Activated CD4-positive, alpha-beta T cell treated with anti-CD3 and anti-CD28 coated beads, Interleukin-2, amount 50 U/mL, for 1 hour (primary cell): ENCODE measurements at places on chromosomes 4 and X.

DNA sequence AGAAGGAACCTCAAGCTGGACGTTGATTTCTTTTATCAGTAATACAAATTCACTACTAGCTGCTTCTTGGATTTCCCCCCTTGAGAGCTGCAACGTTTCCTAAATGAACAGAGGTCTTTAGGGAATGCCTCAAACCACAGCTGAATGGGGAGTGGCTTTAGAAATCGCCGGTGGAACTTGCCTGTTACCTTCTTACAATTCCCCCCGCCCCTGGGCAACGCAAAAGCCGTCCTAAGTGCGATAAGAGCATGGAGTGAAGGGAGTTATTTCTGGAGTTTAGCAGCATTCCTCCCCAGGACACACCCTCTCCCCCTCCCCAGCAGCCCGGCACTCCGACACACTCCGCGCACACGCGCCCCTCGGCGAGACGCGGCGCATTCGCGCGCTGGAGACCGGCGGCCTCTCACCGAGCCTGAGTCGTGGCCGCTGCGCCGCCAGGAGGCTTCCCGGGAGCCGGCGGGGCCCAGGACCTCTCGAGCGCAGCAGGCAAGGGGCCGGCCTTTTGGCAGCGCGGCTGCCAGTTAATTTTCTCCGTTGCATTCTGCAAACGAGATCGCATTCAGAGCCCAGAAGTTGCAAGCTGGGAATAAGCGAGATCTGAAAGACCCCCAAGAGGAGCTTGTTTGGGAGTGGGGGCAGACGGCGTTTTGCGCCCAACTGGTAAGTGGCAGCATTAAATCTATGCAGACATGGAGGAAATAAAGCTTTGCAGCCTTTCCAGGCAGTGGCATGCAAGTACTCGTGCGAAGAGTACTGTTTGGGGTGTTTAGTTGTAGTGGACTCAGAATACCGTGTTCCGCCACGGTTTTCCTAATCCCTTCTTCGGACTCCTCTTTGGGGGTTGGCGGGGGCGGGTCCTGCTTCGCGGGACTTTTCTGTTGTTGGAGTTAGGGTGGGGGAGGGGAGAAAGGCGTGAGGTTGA is 134.7 kb downstream of the PALLD start:
- DNase-seq = no peak

DNA sequence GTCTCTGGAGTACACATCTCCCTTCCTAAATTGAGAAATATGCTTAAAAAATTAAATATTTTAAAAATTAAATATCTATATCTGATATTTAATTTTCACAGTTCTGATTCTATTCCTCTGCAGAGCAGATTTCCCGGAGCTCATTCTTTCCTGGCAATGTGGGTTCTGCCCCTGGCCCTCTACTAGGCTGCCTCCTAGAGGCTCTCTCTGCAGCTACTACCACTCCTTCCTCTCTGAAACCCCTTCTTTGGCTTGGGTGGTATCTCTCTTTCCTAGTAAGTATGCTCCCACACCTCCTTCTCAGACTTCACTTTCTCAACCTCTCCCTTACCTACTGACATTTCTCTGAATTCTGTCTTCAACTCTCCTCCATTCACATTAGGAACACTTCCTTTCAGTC is 45.3 kb downstream of the RPGR start:
- no peak for DNase-seq

GRCh38 chr4:183390374-183390773 is 54.1 kb upstream of the CDKN2AIP start:
- no peak for DNase-seq

DNA sequence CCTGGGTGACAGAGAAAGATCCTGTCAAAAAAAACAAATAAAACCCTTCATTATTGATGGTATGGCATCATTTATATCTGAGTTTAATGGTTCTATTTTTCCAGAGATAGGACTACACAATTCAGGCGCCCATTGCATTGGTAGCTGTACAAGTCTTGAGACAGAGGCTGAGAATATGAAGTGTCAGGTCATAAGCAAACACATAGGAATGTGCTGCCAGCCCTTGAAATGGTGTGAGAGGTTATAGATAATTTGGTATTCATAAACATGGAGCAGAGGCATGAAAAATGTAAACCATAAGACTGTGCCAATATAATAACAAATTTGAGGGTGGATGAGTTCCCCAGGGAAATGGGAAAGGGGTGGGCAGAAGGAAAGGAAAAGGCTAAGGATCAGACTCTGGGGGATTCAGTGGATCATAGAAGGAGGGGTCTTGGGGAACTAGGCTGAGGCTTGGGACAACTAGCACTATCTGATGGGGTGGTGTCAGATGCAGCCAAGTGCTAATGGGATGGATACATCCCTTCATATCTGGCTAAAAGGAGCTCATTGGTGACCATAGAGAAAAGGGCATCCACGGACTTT is 50.8 kb downstream of the MAOA start:
- DNase-seq = no peak

DNA sequence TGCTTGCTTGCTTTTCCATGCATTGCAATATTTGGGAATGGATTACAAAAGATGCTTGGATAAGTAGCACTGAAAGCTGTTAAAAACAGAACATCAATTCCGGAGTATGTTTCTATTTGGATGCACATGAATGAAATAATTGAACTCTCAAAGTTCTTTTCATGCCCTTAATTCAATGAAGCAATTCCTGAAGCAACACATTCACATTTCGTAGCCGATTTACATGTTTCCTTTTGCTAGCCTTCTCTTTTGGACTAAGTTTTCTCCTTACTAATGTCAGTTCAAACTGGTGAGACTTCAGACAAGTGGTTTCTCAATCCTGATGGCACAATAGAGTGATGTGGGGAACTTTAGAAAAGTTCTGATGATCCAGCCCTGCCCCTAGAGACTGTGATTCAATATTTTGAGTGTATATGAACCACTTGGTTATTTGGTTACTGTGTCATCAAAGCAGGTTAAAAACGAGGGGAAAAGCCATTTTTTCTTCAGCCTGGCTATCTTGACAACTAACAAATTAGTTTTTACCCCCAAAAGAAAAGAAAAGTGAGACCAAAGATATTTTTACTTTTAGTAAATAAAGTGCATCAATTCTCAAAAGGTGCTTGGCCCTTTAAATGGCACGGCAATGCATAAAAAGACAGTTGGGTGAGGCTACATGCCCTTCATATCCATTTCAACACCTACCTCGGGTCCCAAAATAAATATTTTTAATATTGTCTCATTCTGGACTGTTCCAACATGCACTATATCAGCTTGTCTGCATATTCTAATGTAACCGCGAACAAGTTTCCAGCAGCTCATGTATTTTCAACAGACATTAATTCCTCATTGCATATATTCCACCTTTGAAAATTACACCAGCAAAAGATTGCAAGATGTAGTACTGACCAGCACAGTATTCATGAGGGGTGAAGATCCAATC is 90.1 kb upstream of the RPL34 start:
- DNase-seq = no peak

DNA sequence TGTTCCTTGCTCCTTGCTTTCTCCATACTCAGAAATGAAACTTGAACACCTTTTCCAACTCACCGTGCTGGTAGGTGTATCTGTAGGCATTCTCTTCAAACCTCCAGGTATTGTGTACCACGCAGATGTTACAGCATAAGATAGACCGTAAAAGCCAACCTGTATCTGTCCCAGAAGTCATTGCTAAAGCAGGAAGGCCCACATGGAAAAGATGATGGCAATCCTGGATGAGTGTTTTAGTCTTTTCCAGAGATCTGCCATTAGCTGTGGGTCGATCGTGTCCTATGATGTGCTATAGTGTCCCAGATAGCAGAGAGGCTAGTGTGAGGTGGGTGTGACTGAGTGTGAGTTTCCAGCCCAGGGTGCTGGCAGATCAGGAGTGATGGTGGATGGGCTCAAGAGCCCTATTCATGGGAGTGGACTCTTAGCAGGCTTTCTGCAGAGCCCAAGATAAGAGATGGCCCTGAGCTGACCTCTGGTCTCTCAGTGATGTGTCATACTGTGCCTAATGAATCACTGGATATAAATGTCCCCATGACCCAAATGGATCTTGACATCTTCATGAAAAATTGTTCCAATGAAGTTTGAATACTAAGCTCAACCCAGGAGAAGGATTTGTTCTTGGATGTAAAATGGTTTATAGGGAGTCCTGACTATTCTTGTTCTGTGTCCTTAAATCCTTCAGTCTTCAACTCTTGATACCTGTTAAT is 69.1 kb upstream of the WDR1 start:
- no peak for DNase-seq

DNA sequence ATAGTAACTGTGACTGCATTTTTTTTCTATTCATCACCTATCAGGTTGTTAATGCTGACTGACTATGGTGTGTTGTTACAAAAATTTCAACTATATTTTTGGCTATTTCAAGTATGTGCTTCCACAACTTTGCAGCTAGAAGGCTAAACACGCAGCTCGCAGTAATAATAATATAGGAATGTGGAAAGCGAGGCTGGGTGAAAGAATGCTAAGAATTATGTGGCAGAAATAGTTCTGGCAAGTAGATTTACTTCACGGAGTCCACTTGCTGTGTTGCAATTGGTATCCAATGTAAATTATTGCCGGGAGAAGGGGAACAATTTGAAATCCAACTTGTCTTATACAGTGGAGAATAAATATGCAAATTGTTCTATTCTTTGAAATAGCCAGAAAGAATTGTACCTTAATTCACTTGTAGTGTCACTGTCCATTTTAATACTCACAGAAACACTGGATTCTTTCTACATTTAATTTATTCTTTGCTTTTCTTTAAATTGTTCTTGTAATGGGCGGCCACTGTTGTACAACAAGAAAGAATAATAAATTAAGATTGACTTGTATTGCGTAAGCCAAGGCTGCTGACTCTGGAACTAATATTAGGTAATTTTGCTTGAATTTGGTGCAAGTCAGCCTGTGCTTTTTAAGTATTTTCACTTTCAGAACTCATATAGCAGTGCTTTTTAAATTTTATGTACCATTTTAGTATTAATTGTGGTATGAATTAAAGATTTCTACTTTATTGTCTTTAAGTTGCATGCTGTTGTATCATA is 154.9 kb downstream of the FRMPD4 start:
- DNase-seq = no peak

GRCh38 chrX:114178126-114178525 is 405.8 kb upstream of the HTR2C start:
- no peak for DNase-seq

- DNase-seq = no peak
Measured at GRCh38 chrX:1463581-1463980, 10.9 kb upstream of the ASMTL start.

DNA sequence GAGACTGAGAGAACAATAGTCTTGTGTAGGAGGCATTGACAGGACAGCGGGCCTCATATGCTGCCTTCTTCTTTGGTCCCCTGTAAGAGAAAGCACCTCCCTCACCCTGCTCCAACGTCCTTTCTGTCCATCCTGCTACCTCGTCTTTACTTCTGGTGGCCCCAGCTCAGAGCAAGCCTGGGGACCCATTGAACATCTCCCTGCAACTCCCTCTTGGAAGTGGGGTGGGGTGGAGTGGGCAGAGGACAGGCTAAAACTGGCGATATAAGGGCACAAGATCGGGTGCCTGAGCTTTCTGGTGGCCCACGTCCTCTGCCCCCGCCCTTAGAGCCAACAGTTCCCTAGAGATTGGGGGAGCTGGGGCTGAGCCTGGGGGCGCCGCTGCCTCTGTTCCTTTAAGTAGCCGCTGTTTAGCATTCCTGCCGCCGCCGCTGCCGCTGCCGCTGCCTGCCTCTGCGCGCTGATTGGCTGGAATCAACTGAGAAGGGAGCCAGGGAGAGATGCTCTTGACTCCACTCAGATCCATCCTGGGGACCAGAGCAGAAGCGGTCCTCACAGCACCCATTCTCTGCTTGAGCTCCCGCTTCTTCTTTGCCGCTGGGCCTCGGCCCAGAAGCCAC is at the start of gene DLG3:
Gene DLG3 (plus strand): TSS at position 510 of the 620 bp plus-strand sequence. CDS start 367 bp downstream, outside the sequence.
- no peak for DNase-seq

DNA sequence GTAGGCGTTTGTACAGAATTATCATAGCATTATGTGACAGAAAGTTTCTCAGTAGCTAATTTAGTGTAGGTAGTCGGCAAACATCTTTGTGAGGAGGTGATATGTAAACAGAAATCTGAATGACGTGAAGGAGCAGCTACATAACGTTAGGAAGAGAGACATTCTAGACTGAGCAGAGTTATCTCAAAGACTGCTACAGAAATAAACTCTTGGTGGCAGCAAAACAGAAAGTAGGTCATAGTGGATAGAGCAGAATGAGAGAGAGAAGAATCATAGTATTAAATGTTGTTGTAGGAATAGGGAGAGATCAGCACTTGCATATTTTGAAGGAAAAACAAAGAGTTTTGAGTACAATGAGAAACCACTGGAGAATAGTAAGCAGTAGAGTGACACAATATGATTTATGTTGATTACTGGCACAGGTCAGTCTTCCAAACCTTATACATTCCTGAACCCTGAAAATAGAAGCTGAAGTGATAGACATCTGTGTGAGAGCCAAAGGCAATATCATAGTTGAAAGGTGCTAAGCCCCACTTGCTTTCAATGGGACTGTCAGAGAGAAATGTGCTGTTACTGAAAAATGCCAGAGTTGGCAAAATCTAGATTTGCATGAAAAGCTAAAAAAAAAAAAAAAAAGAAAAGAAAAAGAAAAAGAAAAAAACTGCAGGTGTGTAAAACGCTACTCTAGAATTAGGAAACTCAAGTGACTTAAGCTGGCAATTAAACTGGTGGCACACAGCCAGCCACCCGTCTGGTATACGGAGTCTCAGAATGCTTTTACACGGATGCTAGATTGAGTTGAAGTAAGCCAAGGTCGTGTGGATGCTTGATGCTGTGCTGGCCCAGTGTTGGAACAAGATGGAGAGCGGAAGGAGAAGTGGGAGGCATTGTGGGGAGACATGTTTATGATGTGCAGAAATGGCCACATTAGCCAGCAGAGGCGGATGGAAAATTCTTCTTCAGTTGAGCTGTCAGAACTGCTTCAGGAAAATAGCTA is 750.2 kb upstream of the HS3ST1 start:
- DNase-seq = no peak

GRCh38 chr4:109183931-109184490 is 118.4 kb downstream of the COL25A1 start:
- DNase-seq = no peak

DNA sequence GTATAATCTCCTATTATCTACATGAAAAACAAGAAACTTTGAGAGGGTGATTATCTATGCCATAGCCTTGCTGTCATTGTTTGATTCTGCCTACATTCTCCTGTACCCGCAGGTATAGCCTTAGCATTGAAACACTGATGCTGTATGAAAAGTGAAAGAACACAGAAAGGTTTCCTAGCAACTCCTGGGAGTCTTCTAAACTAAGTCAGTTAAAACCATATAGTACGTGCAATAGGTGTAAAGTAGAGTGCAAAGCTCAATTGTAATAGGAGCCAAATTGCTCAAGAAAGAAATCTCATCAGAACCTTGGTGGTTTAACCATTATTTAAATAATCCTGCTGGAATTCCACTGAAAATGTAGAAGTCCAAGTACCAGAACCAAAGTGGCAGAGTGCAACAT is 489.7 kb downstream of the PCDH10 start:
- DNase-seq = no peak

- DNase-seq = no peak
Measured at GRCh38 chr4:105208561-105208960, 61.9 kb downstream of the TET2 start.

DNA sequence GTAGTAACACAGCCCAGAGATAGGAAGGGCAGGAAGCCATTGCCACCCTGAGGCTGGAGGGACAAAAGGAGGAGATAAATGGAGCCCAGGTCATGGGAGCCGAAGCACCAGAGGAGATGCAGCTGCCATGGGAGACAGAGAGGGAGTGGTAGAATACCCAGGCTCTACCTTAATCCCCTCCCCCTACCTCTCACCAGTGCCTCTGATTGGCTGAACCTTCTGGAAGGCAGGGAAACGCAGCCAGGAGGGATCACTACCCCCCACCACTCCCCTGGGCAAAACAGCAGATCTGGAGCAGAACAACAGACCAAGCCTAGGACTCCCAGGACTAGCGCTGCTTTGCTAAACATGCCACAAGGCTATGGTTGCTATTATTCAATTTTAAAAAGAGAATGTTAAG is 114.2 kb downstream of the ZNF827 start:
- no peak for DNase-seq
